ENCODE measurements at places on chromosomes 12 and 14.

DNA sequence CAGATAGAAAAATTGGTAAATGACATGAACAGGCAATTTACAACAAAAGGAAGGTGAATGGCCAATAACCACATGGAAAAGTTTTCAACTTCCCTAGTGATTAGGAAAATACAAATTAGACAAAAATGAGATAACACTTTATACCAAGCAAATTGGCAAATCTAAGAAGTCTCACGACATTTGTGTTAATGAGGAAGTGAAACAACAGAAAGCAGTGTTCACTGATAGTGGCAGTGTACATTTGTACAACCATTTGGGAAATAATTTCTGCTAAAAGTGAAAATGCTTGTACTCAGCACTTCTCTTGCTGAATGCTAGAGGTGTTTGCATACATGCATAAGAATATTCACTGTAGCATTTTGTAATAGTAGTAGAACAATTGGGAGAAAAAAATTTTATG is 126.6 kb downstream of the LLPH start:
- DNase-seq = no peak

DNA sequence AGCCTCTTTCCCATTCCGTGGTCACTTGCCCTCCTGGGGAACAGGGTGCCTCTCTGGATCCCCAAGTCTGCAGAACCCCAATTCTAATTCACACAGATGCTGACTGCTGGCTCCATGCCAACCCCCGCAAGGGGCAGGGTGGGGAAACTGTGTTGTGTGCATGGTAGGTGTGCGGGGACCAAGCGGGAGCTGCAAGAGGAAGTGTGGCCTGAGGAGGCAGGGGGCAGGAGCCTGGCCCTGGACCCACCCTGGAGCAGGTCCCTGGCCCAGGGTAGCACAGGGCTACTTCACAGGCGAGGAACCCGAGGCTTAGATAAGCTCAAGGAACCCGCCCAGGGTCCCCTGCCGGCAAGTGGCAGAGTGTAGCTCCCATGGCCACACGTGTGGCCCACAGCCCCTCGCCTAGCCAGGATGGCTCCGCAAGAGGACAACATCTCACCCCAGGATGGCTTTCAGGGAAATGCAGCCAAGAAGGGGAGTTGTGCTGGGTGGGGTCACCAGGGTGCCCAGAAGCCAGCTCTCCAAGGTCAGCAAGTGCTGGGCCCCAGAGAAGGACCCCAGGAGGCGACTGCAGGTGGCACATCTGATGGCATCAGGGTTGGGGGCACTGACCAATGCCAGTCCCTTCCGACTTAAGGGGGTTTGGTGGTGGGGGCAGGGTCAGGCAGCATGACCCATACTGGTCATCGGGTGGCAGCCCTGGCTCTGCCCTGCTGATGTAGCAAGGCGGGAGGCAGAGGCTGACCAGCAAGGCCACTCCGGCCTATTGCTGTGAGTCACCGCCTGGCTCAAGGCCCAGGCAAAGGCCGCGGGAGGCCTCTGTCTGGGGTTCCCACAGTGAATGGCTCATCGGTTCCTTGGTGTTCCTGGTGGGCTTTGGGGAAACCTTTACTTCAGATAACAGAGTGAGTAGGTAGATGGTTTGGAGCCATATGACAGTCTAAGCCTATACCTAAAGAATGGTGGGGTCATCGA is 37.3 kb upstream of the EML1 start:
- no peak for DNase-seq

- no peak for DNase-seq
Observed at GRCh38 chr12:132460571-132460970, 29.4 kb upstream of the FBRSL1 start.

DNA sequence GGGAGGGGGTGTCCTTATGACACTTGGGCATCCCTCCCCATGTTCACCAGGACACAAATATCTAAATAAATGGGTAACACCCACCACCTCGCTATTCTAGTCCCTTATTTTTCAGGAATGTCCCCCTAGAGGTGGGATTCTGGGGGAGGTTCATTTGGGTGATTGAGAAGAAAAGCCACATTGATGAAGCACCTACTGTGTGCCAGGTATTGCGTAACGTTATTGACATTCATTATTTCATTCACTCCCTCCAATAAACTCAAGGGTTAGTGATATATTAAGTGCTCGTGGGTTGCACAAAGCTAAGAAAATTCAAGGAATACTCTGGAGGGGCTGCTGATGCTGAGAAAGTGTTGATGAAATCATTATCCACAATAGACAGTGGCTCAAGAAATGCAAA is 92.5 kb upstream of the NOS1 start:
- no peak for DNase-seq

DNA sequence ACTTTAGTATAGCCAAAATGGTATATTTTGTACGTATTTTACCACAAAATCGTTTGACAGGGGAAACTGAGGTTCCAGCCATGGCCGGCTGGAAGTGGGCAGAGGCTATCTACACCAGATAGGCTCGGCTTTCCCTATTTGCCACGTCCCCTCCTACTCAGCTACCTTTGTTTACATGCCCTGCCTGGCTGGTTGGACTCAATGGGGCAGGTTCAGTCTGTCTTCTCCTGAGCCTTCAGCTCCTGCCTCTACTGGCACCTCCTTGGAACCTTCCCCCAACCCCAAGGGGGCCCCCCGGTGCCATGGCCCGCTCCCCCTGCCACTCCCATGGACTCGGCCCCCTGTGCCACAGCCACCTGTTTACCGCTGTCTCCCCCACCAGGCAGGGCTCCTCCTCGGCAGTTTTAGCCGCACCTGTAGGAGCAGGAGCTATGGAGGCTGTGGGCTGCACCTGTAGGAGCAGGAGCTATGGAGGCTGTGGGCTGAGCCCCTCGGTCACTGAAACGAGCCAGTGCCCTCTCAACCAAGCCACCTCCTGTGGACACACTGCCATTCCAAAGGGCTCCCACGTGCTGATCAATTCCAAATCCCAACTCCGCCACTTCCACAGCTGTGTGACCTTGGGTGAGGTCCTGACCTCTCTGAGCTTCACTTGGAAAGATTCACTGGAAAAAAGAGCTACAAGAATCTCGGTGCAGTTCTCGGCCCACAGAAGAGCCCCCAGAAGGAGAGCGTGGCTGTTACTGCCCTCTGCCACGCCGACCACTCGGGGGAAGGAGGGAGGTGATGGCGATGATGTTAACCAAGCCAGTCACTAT is 62.2 kb downstream of the NCOR2 start:
- DNase-seq = no peak
